ENCODE measurements at places on chromosomes 1 and 21. TPM values are rescaled to one million over a fixed set of nuclear protein-coding genes. Genes with fewer than 3 reads are reported as not detected.

The SLC44A3 gene
- total RNA-seq = 10.9 TPM

The CFAP74 gene
- total RNA-seq = not detected

The ASCL5 gene
- not detected for total RNA-seq

The LDLRAD1 gene
- total RNA-seq = not detected

The USF1 gene
- 40.0 TPM for total RNA-seq

The MECR gene
- total RNA-seq = 13.9 TPM

The MEF2D gene
- 102 TPM for total RNA-seq

The VASH2 gene
- total RNA-seq = 3.3 TPM

The RAB3B gene
- not detected for total RNA-seq

The FCAMR gene
- not detected for total RNA-seq

The ADORA3 gene
- total RNA-seq = 10.3 TPM

The FAM151A gene
- total RNA-seq = not detected

The HTR6 gene
- total RNA-seq = not detected

The SPEN gene
- total RNA-seq = 59.9 TPM

The PTGS2 gene
- total RNA-seq = 17.9 TPM

The BCL10 gene
- 22.1 TPM for total RNA-seq

The FCGR3A gene
- total RNA-seq = 64.2 TPM

Measured in posterior vena cava (tissue), 2 donors.